ENCODE measurements at places on chromosomes 11 and 22. TPM values are rescaled to one million over a fixed set of nuclear protein-coding genes. Genes with fewer than 3 reads are reported as not detected.

The PAK1 gene
- polyA plus RNA-seq = 16.4 TPM

DNA sequence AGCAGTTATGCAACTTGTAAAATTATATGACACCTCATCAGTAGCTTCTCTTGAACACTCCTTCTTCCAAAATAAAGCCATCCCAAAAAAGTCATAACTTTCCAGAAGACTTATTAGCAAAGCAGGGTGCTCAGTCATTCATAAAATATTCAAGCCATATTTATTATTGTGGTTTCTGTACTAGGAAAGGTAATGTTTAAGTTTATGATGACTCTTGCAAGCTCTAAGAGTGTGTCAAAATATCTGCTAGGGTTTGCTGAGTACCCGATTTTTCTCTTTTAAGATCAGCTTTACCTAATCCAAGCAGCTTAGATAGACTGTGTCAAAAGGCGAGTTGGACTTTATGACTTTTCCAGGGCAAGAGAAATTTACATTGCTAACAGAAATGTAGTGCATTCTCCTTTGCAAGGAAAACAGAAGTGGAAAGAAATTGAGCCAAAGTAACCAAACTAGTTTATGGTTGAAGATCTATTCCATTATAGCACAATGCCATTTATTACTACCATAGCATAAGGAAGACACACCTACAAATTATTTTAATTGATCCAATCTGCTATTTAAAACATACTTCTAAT lies 98.0 kb upstream of the SOX6 start:
- H3K4me1 ChIP-seq = no peaks in the 10 kb centered on the region
- H3K4me3 ChIP-seq = no peak overlapping the region
- no peaks in the 10 kb centered on the region for H3K36me3 ChIP-seq
- no peak overlapping the region for H3K27ac ChIP-seq

DNA sequence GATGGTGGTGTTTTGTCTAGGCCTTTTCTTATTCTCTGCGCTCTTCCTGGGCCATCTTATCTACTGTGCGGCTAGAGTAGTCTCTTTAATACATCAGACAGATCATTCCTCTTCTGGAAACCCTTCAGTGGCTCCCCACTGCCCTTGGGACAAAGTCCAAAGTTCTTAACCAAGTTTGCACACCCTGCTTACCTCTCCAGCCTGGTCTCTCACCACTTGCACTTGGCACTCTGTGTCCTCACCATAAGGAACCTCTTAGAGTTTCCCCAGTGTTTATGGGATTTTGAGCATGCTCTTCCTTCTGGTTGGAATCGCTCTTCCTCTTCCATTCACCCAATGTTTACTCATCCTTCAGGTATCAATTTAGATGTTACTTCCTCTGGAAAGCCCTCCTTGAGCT lies 5.2 kb upstream of the SPTBN2 start:
- H3K4me3 ChIP-seq = no peak overlapping the region
- no peaks in the 10 kb centered on the region for H3K4me1 ChIP-seq
- H3K36me3 ChIP-seq = no peaks in the 10 kb centered on the region
- DNase-seq = no peak
- no peaks in the 10 kb centered on the region for H3K27me3 ChIP-seq

GRCh38 chr11:124176925-124177715 lies 6.0 kb upstream of the OR10D3 start:
- H3K27me3 ChIP-seq = no peaks in the 10 kb centered on the region
- DNase-seq = no peak
- H3K4me1 ChIP-seq = no peaks in the 10 kb centered on the region
- H3K27ac ChIP-seq = no peak overlapping the region

Measured in spleen (tissue), 13 donors.